ENCODE measurements at places on chromosomes 3 and 15.

GRCh38 chr3:118766306-118766669 is 268.4 kb downstream of the IGSF11 start:
- no peak for DNase-seq

DNA sequence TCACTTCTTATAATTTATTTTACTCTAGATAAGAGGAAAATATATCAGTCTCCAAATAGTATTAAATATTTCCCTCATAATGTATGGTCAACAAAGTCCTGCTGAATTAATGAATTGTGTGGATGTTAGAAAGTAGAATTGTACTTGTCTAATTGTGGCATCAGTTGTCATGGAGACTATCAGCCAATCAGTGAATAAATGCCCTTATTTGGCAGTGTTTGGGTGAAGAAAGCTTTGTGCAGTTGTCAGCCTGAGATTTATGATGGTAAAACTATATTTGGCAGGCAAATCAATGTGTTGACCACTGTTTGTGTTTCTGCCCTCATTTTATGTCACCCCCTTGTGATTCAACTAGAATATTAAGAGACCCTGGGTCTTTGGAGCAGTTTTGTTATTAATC is 293.6 kb upstream of the MDFIC2 start:
- peak; percentile 26 for DNase-seq

DNA sequence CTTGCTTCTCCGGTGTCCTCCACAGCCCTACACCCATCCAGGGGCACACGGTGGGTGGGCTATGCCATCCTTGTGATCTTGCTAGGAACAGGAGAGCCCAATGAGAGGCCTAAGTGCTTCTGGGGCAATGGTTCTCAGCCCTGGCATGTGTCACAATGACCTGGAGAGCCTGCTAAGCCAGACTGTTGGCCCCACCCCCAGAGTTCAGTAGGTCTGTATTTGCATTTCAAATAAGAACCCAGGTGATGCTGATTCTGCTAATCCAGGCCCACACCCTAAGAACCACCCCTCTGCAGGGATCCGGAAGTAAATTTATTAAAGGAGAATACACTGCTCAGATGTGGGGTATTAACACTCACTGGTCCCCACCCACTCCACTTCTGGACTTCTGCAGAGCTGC is 57.9 kb downstream of the RORA start:
- DNase-seq: no peak

- DNase-seq: no peak
Observed at GRCh38 chr3:183249006-183249718, 3.9 kb upstream of the B3GNT5 start.

- no peak for DNase-seq
Observed at GRCh38 chr15:77807115-77807514, 174.4 kb upstream of the LINGO1 start.

DNA sequence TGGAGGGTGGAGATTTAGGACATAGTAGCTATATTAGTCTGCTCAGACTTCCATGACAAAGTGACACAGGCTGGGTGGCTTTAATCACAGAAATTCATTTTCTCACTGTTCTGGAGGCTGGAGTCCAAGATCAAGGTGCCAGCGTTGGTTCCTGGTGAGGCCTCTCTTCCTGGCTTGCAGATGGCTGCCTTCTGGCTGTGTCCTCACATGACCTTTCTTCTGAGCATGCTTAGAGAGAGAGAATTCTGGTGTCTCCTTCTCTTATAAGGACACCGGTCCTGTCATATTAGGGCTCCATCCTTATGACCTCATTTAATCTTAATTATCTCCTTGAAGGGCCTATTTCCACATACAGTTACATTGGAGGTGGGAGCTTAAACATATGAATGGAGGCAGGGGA is 14.9 kb upstream of the SHC4 start:
- no peak for DNase-seq

DNA sequence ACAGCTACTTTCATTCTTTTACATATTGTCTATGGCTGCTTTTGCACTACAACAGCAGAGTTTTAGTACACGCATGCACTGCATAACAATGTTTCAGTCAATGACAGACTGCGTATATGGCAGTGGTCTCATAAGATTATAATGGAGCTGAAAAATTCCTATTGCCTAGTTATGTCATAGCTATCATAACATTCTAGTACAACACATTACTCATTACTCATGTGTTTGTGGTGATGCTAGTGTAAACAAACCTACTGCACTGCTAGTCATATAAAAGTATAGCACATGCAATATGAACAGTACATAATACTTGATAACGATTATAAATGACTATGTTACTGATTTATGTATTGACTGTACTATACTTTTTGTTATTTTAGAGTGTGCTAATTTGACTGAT is 47.9 kb downstream of the QTRT2 start:
- no peak for DNase-seq
